SJSA1 (cell line): ENCODE measurements at places on chromosomes 6 and 20. TPM values are rescaled to one million over a fixed set of nuclear protein-coding genes. Genes with fewer than 3 reads are reported as not detected.

DNA sequence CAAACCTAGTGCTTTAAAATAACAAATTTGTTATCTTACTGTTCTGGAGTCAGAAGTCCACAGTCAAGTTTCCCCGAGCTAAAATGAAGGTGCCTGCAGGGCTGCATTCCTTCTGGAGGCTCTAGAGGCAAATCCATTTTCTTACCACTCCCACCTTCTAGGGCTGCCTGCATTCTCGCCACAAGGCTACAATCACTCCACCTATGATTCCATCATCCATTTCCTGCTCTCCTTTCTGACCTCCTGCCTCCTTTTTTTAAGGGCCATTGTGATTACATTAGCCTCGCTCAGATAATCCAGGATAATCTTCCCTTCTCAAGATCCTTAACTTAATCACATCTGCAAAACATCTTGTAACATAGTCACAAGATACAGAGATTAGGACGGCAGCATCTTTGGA, 42.4 kb upstream of the SIRT5 start:
- DNase-seq: no peak

DNA sequence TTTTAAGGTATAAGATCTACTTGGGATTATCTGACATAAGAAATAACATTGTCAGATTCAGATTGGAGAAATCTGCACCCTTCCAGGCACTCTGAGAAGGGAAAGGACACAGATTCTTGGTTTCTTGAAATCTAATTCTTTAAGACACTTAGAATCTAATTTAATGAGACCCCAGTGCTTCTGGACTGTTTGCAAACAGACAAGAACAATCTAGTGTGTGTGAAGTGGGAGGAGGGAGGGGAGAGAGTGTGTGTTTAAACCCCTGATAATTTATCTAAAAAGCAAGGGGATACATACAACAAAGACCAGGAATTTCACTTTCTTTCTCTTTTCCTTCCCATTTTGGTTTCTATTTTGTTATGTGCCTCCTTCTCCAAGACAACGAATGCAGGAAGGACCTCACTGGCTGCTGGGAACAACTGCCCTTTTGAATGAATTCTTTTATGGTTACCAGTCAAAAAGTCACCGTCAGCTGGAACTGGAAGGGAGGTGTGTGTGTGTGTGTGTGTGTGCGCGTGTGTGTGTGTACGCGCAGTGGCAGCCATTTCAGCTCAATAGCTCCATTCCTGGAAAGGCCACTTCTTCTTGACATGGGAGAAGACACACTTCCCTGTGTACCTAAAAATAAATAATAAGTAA, 129.4 kb downstream of the BCAS1 start:
- DNase-seq: peak; percentile 89

DNA sequence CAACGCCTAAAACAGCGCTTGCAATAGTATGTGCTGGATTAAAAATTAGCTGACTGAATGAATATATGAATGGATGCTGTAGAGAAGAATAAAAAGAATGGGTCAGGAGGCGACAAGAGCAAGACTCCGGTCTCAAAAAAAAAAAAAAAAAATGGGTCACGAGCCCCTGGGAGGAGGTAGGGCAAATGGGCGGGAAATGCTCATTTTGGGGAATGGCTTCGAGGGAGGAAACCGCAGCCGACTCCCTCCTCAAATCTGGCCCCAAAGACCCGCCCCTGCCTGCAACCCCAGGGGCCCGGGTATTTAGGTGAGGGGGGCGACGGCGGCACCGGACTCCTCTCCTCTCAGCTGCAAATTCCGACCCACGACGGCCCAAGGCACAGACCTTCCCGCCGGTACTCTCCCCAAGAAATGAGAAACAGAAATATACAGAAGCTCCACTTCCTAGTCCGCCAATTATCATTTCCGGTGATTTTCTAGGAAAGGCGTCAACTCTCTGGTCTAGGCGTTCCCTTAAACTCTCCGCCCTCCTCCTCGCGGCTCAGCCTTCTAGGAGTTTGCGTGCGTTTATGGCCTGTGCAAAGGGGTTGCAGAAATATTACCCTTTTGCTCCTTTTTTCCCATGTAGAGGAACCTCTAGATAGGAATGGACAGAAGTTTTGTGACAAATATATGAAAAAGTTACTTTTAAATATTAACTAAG, at the start of gene ZNF311:
ZNF311 (minus strand) TSS at position 133 of the 703 bp plus-strand sequence. CDS start 1,361 bp downstream, outside the sequence.
- no peak for DNase-seq

DNA sequence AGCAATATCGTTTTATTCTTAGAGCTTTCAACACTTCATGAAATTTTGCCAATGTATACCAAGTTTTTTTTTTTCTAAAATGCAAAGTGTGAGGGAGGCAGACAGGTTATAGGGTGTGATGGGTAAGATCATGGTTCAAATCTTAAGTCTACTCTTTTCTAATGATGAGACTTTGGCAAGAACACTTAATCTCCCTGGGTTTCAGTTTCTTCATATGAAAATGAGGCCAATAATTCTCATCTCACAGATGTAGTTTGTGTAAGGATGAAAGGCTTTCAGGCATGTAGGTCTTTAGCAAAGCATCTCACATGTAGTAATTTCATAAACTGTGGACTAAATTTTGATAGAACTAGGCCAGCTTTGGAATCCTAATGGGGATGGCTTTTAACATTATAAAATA, 457.1 kb downstream of the QKI start:
- DNase-seq: no peak

GRCh38 chr6:22755605-22756004, 186.2 kb downstream of the HDGFL1 start:
- no peak for DNase-seq

DNA sequence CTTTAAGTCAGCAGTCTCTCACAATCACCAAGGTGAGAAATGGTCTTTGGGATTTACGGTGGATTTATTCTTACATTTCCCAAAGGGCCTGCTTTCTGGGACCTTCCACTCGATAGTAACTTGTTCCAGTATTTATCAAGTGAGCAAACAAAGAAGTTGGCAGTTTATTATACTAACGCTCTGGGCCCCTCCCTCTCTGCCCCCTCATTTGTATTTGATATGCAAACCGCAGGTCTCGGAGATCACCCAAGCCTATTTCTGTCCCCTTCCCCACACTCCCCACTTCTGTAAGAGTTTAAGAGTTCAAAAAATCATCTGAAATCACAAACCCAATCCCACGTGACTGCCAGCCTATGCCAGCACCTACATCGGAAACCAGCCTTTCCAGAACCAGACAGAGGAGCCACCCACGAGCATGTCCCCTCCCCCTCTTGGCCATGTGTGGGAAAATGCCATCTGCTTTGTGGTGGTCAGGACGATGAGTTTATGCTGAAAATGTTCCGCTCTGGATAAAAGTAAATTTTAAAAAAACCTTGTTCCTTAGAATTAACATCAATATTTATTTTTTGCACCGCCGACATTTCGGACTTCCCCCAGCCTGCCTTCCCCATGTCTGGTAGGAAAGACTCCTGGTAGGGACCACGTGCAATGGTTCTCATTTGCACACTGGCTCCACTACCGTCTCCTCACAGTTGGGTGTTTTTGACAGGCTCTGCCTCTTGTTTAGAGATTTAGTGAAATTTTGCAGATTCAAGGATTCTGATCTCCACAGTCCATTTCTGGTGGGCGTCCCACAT, 281.0 kb downstream of the TFAP2C start:
- no peak for DNase-seq

DNA sequence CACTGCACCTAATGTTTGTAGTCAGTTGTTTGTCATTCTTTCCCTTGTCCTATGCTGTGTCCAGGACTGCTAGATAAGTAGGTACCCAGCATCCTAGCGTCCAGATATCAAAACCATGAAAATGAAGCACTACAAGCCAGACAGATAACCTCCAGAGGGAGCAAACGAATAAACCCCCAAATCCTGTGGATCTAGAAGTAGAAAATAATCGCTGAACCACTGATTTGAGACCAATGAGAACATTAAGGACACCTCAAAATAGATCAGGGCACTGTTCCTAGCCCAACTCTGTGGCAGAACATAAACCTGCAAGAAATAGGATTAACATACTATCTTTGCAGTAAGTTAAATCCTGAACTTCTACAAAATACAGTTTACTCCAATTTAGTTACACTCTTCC, 1.1 kb upstream of the KLHL32 start:
- no peak for DNase-seq

DNA sequence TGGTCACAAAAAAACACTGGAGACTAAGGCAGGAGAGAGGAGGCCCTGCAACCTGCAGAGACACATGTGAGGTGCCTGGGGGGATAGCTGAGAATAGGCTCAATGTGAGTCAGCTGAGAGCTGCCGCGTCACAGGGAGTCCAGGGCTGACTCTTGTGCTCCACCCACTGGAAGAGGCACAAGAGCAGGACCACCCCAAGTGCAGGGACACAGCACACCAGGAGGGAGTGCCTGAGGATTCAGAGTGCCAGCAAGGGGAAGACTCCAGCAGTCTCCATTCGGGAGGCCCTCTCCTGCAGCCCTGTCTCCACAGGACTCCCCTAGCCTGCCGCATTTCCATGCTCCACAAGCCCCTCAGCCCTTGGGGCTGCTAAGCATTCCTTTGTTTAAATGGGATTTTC, 105.5 kb downstream of the HUS1B start:
- peak; percentile 84 for DNase-seq

GRCh38 chr6:23654745-23655144, 471.3 kb upstream of the NRSN1 start:
- no peak for DNase-seq

- DNase-seq: no peak
These were observed 44.3 kb downstream of the TENT5A start for GRCh38 chr6:81708113-81708699.

DNA sequence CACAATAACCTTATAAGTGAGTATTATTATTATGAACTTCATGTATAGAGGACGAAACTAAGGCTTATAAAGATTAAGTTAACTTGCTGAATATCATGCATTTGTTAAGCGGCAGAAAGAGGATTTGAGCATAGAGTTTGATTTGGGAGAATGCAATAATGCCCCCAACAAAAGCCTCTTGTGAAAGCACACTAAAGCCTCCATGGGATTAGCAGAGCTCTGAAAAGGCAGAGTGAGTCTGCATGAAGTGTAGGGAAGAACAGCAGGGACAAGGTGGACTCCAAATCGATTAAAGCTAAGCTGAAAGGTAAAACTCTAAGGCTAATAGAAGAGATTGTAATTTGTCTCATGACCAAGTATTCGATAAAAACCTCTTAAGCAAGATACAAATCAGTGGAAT, 100.3 kb downstream of the SH3BGRL2 start:
- DNase-seq: no peak

DNA sequence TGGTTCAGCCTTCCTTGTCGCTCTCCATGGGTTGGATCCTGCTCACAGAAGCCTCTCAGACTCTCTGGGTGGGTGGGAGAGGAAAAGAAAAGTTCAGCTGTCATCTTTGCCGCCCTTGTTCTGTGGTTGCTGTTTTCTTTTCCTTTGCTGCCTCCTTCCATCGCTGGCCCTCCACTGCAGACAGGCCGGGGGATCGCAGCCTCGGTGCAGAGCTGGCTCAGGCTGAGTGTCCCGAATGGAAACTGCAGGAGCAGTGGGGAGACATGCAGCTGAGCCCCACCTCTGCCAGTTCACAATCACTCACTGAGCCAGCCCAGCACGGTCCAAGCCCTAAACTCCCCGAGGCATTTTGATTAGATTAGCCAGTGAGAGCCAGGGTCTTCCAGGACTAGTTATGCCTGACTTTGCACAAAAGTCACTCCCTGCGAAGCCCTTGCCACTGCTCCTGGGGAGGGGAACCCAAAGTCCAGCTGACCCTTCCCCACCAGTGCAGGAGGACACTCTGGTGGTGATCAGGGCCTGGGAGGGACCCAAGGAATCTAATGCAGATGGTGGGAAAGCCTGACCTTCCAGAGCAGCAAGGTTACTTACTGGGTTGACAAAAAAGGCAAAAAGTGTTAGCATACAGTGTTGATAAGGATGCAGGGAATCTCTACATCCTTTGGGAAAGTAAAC, 14.0 kb downstream of the NRN1 start:
- DNase-seq: no peak

DNA sequence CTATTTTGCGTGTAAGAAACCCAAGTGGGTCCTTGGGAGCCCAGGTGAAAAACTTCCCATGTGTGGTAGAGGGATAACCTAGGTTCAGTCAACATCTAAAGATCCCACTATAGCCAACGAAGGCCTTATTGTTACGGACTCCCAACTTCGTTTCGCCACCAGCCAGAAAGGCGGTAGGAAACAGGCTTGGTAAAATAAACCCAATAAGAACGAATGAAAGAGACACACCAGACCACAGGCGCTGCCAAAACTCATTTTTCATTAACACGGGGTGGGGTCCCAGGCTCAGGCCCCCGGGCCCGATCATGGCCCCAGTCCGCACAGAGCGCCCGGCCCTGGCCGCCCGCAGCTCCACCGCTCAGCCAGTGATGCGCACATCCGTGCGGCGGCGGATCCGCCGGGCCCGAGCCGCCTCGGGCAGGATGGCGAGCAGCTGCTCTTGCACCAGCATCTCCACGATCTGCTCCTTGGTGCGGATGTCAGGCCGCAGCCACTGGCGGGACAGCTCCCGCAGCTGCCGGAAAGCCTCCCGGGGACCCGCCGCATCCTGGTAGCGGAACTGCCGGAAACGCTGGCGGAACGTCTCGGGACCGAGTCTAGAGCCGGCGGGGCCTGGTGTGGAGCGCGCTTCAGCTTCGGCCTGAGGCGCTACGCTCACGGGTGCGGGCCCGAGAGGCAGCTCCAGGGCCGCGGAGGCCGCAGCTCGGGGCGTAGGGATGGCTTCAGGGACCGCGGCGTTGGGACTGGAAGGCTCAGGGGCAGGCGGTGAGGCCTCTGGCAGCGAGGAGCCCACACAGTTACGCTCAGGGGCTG, 709 bp downstream of the SCAND1 start:
- peak; percentile 51 for DNase-seq

- DNase-seq: no peak
These were observed 308.1 kb upstream of the HS3ST5 start for GRCh38 chr6:114650891-114651290.

DNA sequence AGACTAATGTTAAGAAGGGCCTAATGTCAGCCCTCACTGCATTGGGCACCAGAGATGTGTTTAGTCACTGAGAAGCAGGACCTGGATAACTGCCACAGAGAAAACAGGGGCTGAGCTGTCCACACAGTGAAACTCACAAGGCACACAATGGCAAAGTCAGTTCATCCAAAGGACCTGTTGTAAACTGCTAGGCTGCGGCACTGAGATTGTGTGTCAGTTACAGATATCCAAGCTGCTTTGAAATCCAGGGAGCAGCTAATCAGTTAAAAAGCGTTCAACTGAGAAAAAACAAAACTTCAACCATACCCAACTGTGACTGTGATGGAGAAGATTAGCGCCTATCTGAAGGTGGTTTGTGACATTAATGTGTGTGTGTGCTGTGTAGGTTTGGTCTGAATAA, 27.8 kb upstream of the TMEM14A start:
- DNase-seq: no peak

BMP6 gene
- total RNA-seq: 1.4 and 1.7 TPM in 2 replicates

TSBP1 gene
- not detected in 2 replicates for total RNA-seq

TSPO2 gene
- total RNA-seq: not detected in 2 replicates

DYNLT2 gene
- 0.68 and 1.1 TPM in 2 replicates for total RNA-seq

VNN1 gene
- not detected in 2 replicates for total RNA-seq
